ENCODE measurements at places on chromosomes 4 and X.

- no peak for DNase-seq
Observed at GRCh38 chr4:155676430-155676825, 9.8 kb downstream of the GUCY1A1 start.

- DNase-seq = no peak
Observed at GRCh38 chrX:101408532-101408841, 465 bp downstream of the HNRNPH2 start.

DNA sequence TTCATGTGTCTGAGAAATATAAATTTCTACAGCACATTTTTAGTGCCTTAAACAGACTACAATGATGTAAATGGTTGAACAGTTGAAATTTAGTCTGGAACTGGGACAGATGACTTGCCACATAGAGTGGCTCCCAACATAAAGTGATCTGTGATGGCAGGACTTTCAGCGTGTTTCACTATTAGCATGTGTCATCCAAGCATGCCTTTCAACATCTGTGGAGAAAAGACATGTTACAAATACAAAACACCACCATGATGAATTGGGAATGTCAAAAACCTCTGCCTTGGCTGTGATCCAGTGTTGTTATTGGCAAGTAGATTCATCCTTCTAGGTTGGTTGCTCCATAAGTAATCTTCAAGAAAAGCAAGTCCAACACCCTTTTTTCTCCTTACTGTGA, 348.7 kb downstream of the MAPK10 start:
- no peak for DNase-seq

GRCh38 chr4:168549143-168549542, 52.3 kb downstream of the PALLD start:
- no peak for DNase-seq

DNA sequence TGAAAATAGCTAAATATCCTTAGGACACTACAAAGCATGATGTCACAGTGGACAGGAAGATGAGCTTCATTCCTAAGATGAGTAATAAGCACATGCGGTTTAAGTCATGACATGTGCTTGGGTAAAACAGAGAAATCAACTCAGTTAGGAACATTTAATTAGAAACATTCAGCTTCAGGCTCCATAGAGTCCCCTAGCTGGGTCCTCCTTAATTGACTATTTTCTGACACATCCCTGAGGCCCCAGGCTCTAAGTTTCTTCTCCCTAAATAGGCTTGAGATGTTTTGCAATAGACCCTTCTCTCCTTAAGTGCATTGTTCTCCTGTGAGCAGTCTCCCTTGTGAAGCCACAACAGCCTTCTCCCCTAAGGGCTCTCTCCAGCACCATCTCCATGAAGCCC, 70.4 kb upstream of the ANXA3 start:
- no peak for DNase-seq

GRCh38 chr4:35252866-35253265, 991.4 kb downstream of the ARAP2 start:
- DNase-seq = no peak

GRCh38 chr4:182960746-182961145, 43.6 kb upstream of the DCTD start:
- DNase-seq = no peak

DNA sequence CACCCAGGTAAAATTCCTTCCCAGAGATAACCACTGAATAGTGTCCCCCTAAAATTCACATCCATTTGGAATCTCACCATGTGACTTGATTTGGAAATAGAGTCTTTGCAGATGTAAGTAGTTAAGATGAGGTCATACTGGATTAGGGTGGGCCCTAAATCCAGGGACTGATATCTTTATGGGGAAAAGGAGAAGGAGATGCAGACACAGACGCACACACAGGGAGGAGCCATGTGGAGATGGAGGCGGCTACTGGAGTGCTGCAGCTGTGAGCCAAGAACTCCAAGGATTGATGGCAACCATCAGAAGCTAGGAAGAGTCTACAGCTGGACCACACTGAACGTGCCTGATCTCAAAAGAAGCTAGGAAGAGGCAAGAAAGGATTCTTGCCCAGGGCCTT, 96.6 kb upstream of the SRD5A3 start:
- no peak for DNase-seq

DNA sequence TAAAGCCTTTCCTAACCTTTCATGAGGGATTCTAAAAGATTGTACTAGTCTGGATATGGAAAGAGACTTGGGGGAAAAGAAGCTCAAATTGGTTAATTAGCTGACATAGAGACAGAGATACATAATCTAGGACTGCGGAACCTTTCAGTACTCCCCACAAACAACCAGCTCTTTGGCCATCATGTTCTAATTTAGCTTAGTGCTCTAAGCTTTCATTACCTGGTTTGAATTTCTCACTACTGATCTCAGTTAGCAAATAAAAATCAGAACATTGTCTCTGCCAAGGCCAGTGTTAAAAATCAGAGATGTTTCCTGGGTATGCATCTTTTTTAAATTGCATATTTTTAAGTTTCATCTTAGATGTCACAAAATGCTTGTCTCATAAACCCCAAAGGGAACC, 254.4 kb downstream of the GLUD2 start:
- DNase-seq = no peak

DNA sequence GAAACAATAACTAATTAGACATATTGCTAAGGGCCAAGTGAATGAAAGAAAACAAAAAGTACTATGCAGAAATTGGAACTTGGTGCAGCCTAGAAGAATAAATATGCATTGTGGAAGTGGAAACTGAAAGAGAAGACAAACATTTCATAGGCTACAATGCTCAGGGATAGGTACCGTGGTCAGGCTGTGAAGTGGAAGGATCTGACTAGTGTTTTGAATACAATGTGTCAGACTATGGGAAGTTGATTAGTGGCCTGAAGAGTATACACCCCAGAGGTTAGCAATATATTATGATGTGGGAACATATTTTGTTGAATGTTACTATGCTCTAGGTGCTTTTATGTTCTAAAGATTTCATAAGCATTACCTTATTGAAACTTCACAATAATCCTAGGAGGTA, 36.8 kb downstream of the GPRIN3 start:
- no peak for DNase-seq

DNA sequence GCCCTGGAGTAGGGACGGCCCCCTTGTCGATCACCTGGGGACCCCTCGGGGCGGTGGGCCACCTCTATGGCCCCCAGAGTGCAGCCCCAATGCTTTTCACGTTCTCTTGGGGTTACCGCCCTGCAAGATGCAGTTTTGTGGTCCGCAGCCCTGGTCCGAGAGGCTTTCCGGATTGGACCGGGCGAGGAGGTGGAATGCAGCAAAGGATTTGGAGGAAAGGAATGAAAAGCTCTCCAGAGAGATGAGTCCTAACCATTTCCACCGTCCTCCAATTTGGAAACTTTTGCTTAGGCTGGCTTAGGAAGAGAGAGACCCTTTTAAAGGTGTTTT, 601 bp downstream of the SLC25A43 start:
- peak; percentile 4 for DNase-seq

- no peak for DNase-seq
Observed at GRCh38 chrX:53337101-53337500, 55.7 kb upstream of the IQSEC2 start.

- DNase-seq = no peak
Observed at GRCh38 chr4:105061731-105062130, 84.9 kb upstream of the TET2 start.

GRCh38 chr4:142840516-142841123, 5.5 kb downstream of the INPP4B start:
- DNase-seq = no peak

GRCh38 chrX:108224218-108224617, 132.6 kb downstream of the ATG4A start:
- DNase-seq = no peak

- DNase-seq = peak; percentile 59
Observed at GRCh38 chr4:41360214-41360920, 103.6 kb downstream of the UCHL1 start.

DNA sequence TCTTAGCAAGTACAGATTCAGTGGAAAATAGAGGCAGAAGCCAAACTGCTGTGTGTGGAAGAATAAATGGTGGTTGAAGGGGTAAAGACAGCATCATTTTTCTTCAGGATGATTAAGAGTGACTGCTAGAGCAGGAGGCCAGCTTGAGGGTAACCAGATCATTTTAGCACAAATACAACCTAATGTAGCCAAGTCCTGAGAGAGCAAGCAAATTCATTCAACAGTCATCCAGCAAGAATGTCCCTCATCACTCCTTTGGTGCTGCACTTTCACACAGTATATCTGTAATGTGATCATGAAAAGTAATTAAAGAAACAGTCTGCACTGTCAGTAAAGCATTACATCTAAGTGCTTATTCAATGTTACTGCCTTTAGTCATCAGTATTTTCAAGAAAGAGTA, 44.8 kb downstream of the NPFFR2 start:
- DNase-seq = no peak

- DNase-seq = no peak
Observed at GRCh38 chr4:48851651-48852050, 20.8 kb downstream of the OCIAD1 start.

DNA sequence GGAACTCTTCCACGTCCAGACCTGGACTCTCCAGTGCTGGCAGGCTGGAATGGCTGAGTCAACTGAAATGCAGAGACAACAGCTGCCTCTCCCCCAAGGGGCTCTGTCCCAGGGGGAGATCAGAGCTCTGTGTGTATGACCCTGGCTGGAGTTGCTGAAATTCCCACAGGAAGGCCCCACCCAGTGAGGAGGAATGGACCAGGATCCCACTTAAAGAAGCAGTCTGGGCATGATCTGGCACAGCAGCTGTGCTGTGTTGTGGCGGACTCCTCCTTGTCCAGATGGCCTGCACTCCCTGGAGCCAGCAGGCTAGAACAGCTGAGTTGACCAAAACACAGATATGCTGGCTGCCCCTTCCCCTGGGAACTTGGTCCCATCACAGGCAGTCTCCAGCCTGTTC, 25.4 kb downstream of the C4orf17 start:
- no peak for DNase-seq

DNA sequence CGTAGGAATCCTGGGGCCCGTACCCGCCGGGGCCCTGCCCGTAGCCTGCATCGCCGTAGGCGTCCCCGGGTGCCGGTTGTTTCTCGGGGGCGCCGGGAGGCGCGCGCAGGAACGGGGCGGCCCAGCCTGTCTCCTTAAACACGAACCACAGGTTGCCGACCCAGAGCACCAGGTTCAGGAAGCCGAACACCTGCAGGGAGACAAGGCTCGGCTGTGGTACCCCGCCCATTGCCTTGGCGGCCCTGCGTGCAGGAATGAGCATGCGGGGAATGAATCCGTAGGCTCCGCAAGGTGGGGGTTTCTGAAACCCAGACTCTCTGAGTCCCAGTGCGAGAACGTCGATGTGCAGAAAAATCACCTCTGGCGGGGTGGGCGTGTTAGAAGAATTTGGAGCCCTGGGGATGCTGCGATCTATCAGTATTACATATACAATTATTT, 5.4 kb upstream of the PRICKLE3 start:
- DNase-seq = peak; percentile 56

GRCh38 chrX:91039777-91040176, 394.9 kb upstream of the PABPC5 start:
- no peak for DNase-seq

- DNase-seq = no peak
Observed at GRCh38 chr4:36322921-36323354, 41.5 kb downstream of the DTHD1 start.

DNA sequence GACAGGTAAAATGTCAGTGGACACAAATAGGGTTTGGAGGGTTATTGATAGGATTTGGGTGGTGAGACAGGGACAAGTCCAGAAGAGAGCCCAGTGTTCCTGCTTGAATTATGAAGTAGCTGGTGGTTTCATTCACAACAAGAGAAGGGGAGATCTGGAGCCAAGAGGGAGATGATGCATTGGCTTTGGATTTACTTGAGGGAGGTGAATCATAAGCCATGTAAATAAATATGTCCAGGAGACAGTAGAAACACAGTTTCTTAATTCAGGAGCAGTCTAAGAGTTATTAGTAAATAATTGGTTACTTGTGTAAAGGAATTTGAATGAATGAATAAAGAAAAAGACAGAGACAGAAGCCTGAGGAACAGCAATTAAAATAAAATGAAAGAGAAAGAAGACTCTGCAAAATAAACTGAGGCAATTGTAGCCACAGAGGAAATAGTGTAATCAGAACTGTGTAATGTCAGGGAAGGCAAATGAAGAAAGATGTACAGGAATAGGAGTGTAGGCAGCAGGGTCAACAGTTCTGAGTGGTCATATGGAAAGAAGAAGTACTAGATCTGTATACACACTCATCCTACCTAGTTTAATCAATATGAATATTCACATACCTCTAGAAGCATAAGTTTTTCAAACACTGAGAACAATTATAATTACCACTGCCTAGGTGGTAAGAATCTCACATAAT, 50.2 kb upstream of the CXCL8 start:
- DNase-seq = no peak

DNA sequence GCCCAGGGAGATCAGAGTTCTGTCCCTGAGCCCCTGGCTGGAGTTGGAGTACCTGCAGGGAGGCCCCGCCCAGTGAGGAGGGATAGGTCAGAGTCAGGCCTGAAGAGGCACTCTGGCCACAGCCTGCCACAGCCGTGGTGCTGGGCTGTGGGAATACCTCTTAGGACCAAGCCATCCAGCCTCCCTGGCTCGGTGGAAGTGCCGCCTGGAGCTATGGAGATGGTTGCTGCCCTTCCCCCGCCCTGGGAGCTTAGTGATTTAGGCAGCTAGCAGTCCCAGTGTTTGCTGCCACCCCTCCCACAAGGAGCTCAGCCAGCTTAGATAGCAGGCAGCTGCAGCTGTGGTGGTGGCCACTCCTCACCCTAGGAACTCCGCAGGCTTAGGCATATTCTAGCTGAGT, 446.3 kb upstream of the GNPDA2 start:
- no peak for DNase-seq

- DNase-seq = peak; percentile 96
Observed at GRCh38 chrX:53224860-53225797, at the start of gene KDM5C. KDM5C (minus strand) TSS chrX:53225207; CDS start chrX:53224889, 318 bp downstream.

GRCh38 chrX:105191878-105192277, 28.6 kb downstream of the TEX13A start:
- no peak for DNase-seq

DNA sequence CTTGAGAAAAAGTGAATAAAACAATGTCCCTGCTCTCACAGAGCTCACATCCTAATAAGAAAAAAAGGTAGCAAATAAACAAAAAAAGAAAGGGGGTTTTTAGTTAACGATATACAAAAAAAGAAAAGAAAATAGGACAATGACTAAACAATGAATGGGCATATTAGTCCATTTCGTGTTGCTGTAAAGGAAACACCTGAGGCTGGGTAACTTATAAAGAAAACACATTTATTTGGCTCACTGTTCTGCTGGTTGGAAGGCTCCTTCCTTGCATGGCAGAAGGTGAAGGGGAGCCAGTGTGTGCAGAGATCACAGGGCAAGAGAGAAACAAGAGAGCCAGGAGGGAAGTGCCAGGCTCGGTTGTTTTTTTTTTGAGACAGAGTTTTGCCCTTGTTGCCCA, 4.7 kb upstream of the KLF3 start:
- no peak for DNase-seq

GRCh38 chr4:162681212-162681611, 485.5 kb downstream of the NAF1 start:
- no peak for DNase-seq

Measured in NCI-H2227 treated with DMSO at 0.1 percent for 48 hours (cell line).